ENCODE measurements at places on chromosomes 1 and 21.
A peak's percentile ranks its signal among the peaks of the same experiment; 100 is the strongest.

GRCh38 chr1:12230549-12231275 lies 882 bp downstream of the VPS13D start:
- H3K27me3 ChIP-seq, result no peaks in the 10 kb centered on the region
- peak overlapping the region; percentile 80 for H3K27ac ChIP-seq
- DNase-seq, result no peak
- H3K4me3 ChIP-seq, result peak overlapping the region; percentile 89

GRCh38 chr1:221448585-221449175 lies 293.2 kb downstream of the DUSP10 start:
- no peak overlapping the region for H3K27ac ChIP-seq
- no peaks in the 10 kb centered on the region for H3K36me3 ChIP-seq
- H3K4me3 ChIP-seq, result no peak overlapping the region
- no peaks in the 10 kb centered on the region for H3K27me3 ChIP-seq
- no peak for DNase-seq

- H3K36me3 ChIP-seq, result peaks cover 5% of the 10 kb centered on the region
- peaks cover 14% of the 10 kb centered on the region for H3K4me1 ChIP-seq
- DNase-seq, result no peak
- no peaks in the 10 kb centered on the region for H3K27me3 ChIP-seq
Measured at GRCh38 chr1:85274969-85275453, 1.4 kb downstream of the BCL10 start.

- no peak overlapping the region for H3K27ac ChIP-seq
- no peak overlapping the region for H3K4me3 ChIP-seq
- no peaks in the 10 kb centered on the region for H3K4me1 ChIP-seq
Measured at GRCh38 chr21:32917362-32918135, 108.2 kb upstream of the OLIG2 start.

DNA sequence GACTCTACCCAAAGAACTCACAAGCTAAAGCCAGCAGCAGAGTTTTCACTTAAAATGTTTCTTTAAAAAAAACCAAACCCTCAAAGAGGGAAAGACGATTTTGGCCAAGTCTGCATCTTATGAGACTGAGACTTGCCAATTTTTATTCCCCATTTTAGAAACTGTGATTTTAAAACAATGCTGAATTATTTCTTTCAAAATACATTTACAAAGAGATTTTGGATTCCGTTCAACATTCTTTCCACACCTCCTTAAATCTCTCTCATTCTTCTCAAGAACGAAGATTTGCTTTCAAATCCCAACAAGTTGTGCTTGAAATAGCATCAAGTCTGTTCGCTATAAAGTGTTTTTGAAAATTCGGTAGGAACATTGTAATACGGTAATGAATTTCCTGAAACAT lies 133.9 kb upstream of the VANGL1 start:
- DNase-seq, result no peak
- H3K4me3 ChIP-seq, result peak overlapping the region; percentile 31
- H3K27ac ChIP-seq, result no peak overlapping the region
- H3K4me1 ChIP-seq, result peaks cover 13% of the 10 kb centered on the region

DNA sequence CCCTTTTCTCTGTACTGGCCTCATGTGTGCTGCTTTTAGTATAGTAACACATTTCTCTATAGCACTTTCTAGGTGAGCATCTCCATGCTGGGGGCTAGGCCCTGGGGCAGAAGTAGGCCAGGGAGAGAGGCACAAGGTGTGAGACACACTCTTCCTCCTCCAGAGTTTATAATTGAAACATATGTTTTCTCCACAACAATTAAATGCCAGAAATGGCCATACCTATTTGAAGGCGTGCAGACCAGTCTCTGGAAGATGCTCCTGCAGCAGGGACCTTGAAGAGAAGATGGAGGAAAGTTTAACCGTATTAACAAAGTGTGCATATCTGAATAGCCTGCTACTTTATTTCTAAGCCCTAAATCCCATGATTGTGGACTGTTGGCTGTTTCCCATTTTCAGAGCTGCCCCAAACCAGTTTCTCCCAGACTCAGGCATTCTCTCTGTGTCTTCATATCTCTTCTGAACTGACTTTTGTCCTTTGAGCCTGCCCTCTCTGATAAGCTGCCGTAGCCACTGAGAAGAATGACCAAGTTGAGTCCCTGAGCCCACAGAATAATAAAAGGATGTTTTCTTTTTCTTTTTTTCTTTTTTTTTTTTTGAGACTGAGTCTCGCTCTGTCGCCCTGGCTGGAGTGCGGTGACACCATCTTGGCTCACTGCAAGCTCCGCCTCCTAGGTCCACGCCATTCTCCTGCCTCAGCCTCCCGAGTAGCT lies 81.3 kb downstream of the LRRC8D start:
- peaks cover 11% of the 10 kb centered on the region for H3K4me1 ChIP-seq
- no peaks in the 10 kb centered on the region for H3K36me3 ChIP-seq
- DNase-seq, result no peak
- no peak overlapping the region for H3K4me3 ChIP-seq

DNA sequence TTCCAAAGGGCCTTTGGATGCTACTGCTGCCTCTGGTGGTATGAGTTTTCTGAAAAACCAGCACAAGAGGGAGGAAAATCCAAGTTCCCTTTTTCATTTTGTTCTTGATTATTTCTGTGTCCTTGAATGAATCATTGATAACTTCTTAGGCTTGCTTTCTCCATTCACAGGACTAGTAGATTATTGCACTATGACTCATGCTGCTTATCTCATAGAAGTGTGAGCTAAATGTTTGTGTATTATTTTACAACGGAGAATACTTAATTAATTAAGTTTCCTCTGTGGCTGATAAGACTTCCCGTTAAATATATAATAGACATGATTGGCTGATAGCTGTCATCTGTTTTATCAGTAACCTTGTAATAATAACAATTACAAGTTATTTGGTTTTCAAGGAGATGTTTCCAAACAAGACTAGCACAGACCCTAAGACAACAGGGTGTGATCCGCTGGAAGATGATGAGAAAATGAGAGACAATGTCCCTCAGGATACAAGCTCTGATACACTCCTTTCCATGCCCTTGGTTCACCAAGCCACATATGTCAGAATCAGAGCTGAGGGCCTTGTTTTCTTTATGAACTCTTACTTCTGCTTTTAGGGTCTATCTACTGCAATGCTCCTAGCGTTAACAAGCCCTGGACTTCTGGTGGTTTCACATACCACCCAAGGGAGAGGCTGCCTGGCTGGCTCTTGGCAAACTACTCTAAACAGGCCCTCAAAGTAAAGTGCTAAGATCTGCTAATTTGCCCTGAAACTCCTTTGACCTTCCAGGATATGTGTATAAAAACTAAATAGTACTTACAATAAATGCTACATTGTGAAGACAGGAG lies 1078.3 kb downstream of the TTLL7 start:
- H3K36me3 ChIP-seq, result no peaks in the 10 kb centered on the region
- no peak overlapping the region for H3K27ac ChIP-seq
- no peaks in the 10 kb centered on the region for H3K27me3 ChIP-seq
- H3K4me1 ChIP-seq, result no peaks in the 10 kb centered on the region
- no peak overlapping the region for H3K4me3 ChIP-seq

- H3K27me3 ChIP-seq, result no peaks in the 10 kb centered on the region
- no peak overlapping the region for H3K4me3 ChIP-seq
- H3K4me1 ChIP-seq, result peaks cover 3% of the 10 kb centered on the region
- no peaks in the 10 kb centered on the region for H3K36me3 ChIP-seq
Measured at GRCh38 chr1:59163268-59164092, 133.4 kb upstream of the FGGY start.

DNA sequence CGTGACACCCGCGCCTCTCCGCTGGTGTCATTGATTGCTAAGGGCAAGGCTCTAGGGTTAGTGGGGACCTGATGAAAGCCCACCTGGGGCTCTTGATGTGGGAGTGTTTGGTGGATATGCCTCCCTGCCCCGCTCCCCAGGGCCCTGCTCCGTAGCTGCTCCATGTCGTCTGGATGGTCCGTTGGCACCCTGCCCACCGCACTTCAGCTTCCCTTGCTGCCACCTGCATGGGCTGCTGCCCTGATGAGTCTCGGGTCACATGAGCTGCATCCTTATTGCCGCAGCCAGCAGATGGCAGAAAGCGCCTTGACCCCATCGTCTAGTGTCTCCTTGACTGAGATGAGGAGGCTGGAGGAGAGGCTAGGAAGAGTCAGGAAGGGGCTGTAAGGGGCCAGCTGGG lies 439.4 kb downstream of the CAMTA1 start:
- no peak overlapping the region for H3K4me3 ChIP-seq
- no peaks in the 10 kb centered on the region for H3K4me1 ChIP-seq
- no peak for DNase-seq
- H3K27me3 ChIP-seq, result no peaks in the 10 kb centered on the region
- H3K27ac ChIP-seq, result no peak overlapping the region
- no peaks in the 10 kb centered on the region for H3K36me3 ChIP-seq

- no peak overlapping the region for H3K27ac ChIP-seq
- H3K4me1 ChIP-seq, result no peaks in the 10 kb centered on the region
- DNase-seq, result no peak
- H3K36me3 ChIP-seq, result no peaks in the 10 kb centered on the region
- no peak overlapping the region for H3K4me3 ChIP-seq
- no peaks in the 10 kb centered on the region for H3K27me3 ChIP-seq
Measured at GRCh38 chr1:8745749-8746390, 71.6 kb downstream of the RERE start.

DNA sequence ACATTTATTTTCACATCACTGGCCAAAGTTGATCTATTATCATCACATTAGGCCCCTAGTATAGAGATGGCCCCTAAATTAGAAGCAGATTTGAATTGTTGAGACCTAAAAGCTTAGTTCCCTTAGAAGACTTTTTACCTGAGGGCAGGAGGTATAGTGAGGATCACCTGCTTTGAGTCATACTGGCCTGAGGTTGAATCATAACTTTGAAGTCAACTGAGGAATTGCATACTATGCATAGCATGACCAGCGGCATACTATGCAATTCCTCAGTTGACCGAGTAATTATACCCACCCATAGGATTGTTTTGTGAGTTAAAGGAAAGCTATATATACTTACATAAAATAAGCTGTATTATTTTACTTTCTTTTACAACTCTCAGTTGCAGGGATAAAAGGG lies 50.3 kb upstream of the DPH5 start:
- no peak for DNase-seq
- H3K36me3 ChIP-seq, result no peaks in the 10 kb centered on the region
- no peak overlapping the region for H3K4me3 ChIP-seq

- H3K4me3 ChIP-seq, result no peak overlapping the region
- no peaks in the 10 kb centered on the region for H3K4me1 ChIP-seq
- no peaks in the 10 kb centered on the region for H3K36me3 ChIP-seq
- DNase-seq, result no peak
- H3K27ac ChIP-seq, result no peak overlapping the region
Measured at GRCh38 chr1:46812996-46813857, 14.4 kb downstream of the CYP4B1 start.

DNA sequence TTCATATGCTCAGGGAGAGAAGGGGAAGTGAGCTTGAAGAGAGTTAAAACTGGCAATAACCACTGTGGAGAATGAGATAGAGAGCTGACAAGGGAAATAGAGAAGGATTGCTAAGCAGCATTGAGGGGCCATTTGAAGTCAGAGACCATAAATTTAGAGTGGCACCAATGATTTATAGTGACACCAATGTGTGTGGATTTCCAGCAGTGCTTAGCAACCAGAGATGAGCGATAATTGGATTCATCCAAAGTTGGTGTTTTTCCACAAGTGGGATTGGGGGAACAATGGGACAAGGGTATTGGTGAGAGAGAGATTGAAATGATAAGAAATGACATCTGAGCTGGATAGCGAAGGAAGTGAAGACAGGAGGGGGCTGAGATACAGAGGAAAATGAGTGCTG lies 114.1 kb downstream of the C1orf94 start:
- no peaks in the 10 kb centered on the region for H3K4me1 ChIP-seq
- H3K36me3 ChIP-seq, result no peaks in the 10 kb centered on the region
- H3K27ac ChIP-seq, result no peak overlapping the region
- H3K27me3 ChIP-seq, result no peaks in the 10 kb centered on the region

GRCh38 chr1:233496993-233497392 lies 116.9 kb upstream of the KCNK1 start:
- H3K27me3 ChIP-seq, result no peaks in the 10 kb centered on the region
- H3K4me1 ChIP-seq, result no peaks in the 10 kb centered on the region
- no peak for DNase-seq
- no peaks in the 10 kb centered on the region for H3K36me3 ChIP-seq

DNA sequence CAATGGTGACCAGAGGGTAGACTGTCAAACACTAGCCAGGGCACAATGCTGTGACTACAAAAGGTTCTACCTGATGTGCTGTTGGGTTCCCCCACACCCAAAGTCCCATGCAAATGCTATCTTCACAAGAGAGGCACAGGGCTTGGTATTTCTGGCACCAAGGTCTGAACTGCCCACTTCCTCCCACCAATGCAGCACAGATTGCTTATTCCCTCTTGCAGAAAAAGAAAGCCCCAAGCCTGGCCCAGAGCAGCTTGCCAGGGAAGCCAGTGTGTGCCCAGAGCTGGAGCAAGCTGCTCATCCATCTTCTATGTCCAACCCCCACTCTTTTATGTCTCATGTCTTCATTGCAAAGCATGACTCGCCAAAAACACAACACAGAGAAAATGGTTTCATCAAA lies 149.4 kb upstream of the CAMK1G start:
- DNase-seq, result no peak
- H3K4me3 ChIP-seq, result no peak overlapping the region
- no peaks in the 10 kb centered on the region for H3K36me3 ChIP-seq

DNA sequence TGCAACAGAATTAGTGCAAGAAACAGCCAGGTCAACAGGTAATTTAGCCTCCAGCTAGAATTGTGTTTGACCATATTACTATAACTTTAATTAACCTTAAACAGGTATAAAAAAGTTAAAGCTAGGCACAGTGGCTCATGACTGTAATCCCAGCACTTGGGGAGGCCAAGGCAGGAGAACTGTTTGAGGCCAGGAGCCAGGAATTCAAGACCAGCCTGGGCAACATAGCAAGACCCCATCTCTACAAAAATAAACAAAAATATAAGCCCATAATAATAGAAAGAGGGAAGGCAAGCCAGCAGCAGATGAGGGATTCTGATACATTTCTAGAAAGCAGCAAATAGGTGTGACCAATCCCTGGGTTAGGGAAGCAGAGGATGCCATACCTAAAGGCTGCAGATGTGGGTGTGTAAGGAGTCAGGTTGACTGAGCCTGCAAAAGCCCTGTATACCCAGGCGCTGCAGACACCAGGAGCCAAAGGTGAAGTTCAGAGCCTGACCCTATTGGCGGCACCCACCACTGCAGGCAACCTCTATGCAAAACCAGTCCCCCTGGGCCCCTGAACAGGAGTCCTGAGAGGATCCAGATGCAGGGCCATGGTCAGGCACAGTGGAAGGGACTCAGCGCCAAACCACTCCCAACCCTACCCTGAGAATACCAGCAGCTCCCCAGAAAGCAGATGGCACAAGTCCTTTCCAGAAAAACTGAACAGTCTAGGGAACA lies 19.3 kb upstream of the LSS start:
- H3K4me1 ChIP-seq, result no peaks in the 10 kb centered on the region
- H3K36me3 ChIP-seq, result peaks cover 69% of the 10 kb centered on the region

DNA sequence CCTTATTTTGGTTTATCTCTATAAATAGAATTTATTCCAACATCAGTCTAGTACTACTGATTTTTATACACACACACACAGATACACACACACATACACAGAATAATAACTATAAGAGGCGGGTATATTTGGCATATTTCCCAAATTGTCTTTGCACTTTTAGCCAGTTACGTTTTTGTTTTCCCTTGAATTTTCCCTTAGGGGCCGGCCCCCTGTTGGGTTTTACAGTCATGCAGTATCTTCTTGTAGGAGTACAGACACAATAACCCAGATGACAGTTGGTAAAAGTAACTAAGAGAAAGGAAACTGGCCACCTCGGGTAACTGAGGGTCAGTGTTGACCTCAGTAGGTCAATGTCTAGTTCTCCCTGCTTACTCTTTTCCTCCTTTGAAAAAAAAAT lies 50.9 kb downstream of the DISP1 start:
- H3K4me1 ChIP-seq, result no peaks in the 10 kb centered on the region
- no peak overlapping the region for H3K4me3 ChIP-seq
- no peak overlapping the region for H3K27ac ChIP-seq
- no peaks in the 10 kb centered on the region for H3K36me3 ChIP-seq
- no peak for DNase-seq
